ENCODE measurements at places on chromosomes 5 and 9.

DNA sequence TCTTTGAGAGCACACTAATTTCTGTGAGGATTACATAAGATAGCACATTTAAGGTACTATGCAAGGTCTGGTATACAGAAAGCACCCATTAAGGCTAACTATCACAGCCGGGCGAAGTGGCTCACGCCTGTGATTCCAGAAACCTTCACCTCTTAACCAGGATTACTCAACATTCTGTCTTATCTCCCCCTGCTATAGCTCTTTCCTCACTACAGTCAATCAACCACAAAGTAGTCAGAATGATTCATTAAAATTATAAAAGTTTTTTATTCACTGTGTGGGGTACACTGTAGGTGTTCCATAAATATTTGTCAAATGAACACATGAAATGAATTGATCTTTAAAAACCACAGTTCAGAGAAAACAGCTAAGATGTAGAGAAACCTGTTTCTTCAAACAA is 48.7 kb downstream of the CHD1 start:
- no peak for DNase-seq

DNA sequence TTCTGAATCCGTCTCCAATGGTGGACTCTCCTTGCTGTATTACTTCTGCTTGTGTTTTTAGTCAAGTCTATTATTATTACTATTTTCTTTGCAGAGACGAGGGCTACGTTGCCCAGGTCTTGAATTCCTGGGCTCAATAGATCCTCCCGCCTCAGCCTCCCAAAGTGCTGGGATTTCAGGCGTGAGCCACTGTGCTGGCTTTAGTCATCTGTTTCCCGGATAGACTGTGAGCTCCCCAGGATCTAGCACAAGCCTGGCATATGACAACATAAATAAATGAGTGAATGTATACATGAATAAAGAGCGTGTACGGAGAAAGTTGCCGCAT is 439 bp upstream of the DDX46 start:
- DNase-seq = no peak

DNA sequence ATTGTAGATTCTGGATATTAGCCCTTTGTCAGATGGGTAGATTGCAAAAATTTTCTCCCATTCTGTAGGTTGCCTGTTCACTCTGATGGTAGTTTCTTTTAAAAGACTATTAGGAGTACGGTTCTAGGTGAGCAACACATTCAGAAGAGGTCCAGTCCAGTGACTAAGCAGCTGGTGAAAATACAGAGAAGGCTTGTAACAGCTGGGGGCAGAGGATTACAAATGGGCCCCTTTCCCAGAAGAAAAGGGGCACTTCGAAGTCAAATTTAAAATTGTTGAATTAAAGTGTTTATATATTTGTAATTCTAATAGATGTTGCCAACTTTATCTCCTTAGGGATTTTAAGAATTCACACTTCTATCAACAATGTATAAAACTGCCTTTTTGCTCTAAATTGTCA is 720.5 kb downstream of the TLE4 start:
- DNase-seq = no peak

DNA sequence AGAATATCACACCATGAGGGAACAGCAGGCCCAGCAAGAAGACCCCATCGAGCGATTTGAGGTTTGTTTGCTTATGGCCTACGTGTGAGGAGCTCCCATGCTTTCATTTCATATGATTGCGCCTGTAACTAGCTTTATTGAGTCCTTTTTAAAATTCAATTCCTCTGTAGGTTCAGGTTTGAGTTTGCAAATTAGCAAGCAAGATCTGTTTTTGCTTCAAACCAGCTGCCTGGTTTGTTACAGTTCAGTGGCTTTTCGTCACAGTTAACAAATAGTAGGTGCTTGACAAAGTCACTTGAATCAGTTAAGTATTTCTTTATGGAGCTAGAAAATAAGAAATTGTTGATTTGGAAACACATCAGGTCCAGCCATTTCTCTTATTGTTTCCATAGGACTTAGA is 56.3 kb downstream of the GPR21 start:
- DNase-seq = no peak

DNA sequence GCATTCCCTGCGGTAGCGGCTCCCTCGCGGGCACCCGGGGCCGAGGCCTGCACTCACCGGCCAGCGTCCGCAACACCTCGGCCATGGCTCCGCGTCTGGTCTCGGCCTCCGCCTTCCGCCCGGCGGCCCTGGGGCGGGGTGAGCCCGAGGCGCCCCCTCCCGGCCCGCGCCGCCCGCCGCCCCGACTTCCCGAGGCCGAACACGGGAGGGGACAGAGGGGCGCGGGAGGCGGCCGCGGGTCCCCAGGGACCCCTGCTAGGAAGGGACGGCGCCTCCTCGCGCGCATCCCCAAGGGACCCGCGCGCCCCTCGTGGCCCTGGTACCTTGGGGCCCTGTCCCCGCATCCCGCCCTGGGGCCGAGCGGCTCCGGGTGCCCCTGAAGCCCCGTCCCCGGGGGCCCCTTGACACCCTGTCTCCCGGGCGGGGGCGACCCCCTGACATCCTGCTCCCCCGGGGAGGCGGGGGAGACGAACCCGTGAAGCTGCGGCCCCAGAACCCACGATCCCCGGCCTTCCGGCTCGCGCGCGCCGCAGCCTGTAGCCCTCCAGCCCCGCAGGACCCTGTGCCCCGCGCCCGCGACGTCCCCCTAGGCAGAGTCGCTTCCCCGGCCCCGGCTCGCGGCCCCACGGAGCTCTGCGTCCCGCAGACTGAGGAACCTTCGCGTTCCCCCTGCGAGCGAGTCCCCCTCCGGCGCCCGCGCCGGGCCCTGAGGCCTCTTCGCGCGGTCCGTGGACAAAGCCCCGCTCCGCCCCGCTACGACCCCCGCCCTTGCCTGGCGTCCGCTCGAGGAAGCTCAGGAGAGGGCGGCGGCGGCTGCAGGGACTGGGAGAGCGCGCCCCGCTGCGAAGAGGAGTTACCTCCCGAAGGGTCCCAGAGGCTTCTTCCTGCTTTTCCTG is at the start of gene ABO:
TSS of gene ABO (minus strand) at position 97 of the 896 bp plus-strand sequence.
- DNase-seq = peak; percentile 60

DNA sequence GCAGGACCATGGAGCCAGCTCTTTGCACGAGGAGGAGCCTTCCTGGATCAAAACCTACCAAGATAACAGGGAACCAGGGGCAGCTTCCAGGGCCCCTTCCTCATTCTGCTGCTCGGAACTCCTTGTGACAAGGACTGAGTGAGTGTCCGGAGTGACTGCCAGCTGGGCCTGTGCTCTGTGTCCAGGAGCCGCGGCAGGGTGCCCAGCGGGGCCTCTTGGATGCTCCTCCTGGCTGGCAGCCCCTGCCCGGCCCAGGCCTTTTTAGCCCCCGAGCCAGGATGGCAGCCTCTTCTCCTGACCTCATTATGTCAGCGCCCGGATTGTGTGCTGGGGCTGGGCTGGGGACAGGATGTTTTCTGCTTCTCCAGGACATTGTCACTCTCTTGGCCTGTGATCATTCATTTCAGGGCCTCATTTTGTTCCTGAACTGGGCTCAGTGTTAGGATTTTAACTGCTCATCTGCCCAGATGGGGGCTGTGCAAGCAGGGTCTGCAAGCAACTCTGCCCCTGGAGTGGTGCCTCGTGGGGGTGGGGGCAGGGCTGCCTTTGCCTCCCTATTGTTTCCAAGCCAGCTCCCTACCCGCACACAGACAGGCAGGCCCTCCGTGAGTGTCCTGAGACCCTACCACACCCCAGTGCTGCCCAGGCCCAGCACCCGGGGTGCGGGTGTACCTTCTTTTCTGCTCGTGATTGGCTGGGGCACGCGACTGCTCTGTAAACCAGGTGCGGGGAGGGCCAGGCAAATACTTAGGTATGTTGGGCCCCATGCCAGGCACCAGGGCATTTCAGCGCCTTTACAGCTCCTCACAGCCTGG is 161.6 kb downstream of the COL23A1 start:
- DNase-seq = no peak

GRCh38 chr9:136880651-136881050 is 5.7 kb upstream of the TRAF2 start:
- no peak for DNase-seq

GRCh38 chr9:127535834-127536233 is 76.2 kb upstream of the STXBP1 start:
- DNase-seq = no peak

DNA sequence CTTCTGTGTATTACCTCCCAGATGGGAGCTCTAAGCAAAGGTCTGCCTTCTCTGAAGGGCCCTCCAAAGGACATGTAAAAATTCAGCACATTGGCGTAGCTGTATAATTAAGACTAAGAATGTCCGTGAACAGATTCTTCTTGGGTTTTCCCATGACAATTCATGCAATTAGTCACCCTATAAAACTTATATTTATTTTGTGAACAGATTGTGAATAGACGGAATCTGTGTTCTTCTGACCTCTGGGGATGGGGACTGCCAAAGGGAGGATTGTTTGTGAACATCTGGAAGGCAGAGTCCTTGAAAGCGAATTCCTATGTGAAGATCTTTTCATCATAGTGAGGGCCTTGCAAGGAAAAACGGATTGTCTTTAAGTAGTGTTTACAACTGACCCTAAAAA is 111.3 kb downstream of the EGFLAM start:
- no peak for DNase-seq

DNA sequence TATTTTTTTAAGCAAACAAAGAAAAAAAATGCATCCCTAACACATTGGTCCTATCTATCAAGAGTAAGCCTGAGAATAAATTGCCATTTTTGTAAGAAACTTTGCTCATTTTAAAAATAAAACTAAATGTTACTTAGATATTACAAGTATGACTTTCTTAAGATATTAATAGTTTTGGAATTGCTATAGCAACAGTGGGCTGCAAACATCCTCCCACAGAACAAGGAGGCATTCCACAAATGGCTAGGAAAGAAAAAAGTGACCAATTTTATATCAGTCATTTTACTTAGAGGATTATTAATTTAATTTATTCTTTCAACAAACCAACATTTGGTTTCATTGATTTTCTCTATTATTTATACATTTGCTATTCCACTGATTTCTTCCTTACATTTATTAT is 63.7 kb downstream of the LURAP1L start:
- no peak for DNase-seq

DNA sequence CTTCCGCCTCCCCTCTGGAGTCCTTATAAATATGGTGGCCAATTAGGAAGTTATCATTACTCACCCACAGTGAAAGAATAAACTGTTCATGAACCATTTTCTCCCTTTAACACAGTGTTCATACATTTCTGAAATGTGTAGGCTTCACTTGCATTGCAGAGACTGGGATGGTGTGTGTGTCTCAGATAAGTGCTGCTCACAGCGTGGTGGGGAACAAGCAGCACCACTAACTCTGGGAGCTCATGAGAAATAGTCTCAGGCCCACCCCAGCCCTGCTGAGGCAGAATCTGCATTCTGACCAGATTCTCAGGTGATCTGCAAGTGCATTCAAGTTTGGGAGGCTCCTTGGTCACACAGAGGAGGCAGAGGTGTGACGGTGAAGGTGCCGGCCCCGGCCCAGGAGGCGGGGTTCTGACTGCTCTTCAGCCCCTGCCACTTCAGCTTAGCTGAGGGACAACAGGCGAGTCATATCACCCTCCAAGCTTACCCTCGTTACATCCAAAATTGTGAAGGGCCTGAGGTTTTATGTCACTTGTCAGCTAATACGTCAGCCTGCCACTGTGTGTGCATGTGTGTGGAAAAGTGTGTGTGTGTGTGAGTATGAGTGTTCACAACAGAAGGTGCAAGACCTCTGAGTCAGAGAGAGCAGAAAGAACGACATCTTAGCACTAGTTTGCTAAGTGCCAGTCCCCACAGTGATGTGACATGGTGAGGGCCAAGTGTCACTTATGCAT is 34.7 kb downstream of the DAP start:
- no peak for DNase-seq

GRCh38 chr5:174000076-174000475 is 11.1 kb downstream of the C5orf47 start:
- no peak for DNase-seq

DNA sequence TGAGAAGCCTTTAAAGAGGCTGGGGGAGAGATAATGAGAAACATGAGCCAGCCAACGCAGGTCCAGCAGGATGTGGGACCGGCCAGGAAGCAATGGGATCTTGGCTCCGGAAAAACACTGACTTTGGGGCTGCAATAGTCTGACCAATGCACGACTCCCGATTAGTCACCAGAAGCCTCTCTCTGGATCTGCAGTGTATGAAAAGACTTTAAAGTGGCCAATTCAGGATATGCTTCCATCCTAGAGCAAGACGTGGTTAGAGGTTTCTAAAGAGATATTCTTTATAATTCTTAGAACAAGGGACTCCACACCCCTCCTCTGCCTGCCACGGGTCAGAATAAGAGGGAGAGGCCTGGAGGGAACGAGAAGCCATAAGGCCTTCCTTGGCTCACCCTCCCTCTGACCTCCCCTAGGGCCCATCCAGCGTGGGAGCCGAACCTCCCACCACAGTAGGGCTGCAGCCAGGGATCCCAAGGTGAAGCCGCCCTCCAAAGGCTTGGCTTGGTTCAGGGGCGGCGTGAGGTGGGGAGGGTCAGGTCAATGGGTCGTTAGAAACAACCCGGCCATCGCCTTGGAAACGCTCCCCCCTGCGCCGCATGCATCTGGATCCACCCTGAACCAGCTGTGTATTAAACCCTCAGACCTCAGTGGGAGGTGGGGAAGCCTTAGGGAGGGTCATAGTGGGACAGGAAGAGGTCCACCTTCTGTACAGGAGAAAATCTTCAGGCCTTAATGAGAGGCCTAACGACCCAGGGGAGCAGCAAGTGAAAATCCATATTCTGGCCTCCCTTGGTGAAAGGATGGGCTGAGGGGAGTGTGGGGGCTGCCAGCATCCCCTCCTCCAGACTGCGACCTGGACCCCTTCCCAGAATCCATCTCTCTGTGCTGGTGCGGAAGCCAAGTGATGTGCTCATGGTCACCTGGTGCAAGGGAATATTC is 11.1 kb downstream of the FGF1 start:
- DNase-seq = no peak

DNA sequence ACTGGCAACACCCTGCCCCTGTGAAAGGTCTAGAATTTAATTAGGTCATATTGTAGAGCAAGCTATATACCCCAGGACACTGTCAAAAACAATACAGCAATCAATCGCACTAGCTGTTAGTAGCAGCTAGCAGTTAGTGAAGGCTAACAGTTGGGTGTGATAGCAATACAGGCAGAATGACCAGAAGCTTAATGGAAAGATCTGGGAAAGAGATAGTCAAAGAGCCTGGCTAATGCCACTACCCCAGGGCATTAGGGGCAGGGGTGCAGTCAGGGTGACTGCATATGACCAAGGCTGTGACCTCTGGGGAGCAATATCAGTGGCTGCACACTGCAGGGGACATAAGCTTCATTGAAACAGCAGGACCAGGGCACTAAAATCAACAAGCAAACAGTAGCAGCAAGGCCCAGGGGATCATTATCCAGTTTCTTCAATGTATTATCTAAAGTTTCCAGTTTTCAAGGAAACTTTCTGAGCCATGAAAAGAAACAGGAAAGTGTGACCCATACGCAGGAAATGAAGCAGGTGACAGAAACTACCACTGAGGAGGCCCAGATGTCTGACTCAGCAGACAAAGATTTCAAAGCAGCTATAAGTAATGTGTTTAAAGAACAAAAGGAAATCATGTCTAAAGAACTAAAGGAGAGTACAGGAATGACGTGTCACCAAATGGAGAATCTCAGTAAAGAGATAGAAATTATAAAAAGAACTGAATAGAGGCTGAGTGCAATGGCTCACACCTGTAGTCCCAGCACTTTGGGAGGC is 82.4 kb downstream of the ZNF354C start:
- DNase-seq = no peak
